ENCODE measurements at places on chromosomes 2 and 18. TPM values are rescaled to one million over a fixed set of nuclear protein-coding genes. Genes with fewer than 3 reads are reported as not detected.

DLX1 gene
- 0.88 TPM for total RNA-seq

ST8SIA5 gene
- 7.0 TPM for total RNA-seq

ABCA12 gene
- 0.99 TPM for total RNA-seq

KLHL29 gene
- total RNA-seq = 31.6 TPM

M1AP gene
- 0.44 TPM for total RNA-seq

NAT8 gene
- not detected for total RNA-seq

DLX2 gene
- total RNA-seq = 0.44 TPM

PLCL1 gene
- total RNA-seq = 19.9 TPM

C1QL2 gene
- total RNA-seq = 4.1 TPM

GAD1 gene
- 25.1 TPM for total RNA-seq

MOCOS gene
- total RNA-seq = 1.2 TPM

RBM44 gene
- total RNA-seq = 2.6 TPM

FSIP2 gene
- total RNA-seq = 5.5 TPM

PSMA8 gene
- not detected for total RNA-seq

ZBTB7C gene
- total RNA-seq = 15.1 TPM

DTNB gene
- 21.7 TPM for total RNA-seq

REG3G gene
- total RNA-seq = not detected

GPR45 gene
- not detected for total RNA-seq

RGPD3 gene
- 1.3 TPM for total RNA-seq

CFAP53 gene
- 1.2 TPM for total RNA-seq

CPO gene
- total RNA-seq = not detected

LTBP1 gene
- 132 TPM for total RNA-seq

PLCD4 gene
- 29.4 TPM for total RNA-seq

IGFBP2 gene
- 169 TPM for total RNA-seq

DSC2 gene
- 20.9 TPM for total RNA-seq

PREPL gene
- 143 TPM for total RNA-seq

GPBAR1 gene
- total RNA-seq = not detected

DNAJC5G gene
- not detected for total RNA-seq

TBC1D8 gene
- total RNA-seq = 20.8 TPM

MC2R gene
- not detected for total RNA-seq

PJVK gene
- 6.2 TPM for total RNA-seq

RRM2 gene
- total RNA-seq = 14.7 TPM

TUBA4B gene
- total RNA-seq = not detected

DSG1 gene
- total RNA-seq = 8.5 TPM

ALKAL2 gene
- 6.8 TPM for total RNA-seq

SPC25 gene
- total RNA-seq = 13.1 TPM

LRP1B gene
- total RNA-seq = 9.5 TPM

OBSL1 gene
- total RNA-seq = 149 TPM

SLC66A2 gene
- 35.8 TPM for total RNA-seq

KCTD1 gene
- total RNA-seq = 26.9 TPM

ZDBF2 gene
- 40.8 TPM for total RNA-seq
